Occipital lobe (tissue), 3 donors: ENCODE measurements at places on chromosomes 5 and 9.

DNA sequence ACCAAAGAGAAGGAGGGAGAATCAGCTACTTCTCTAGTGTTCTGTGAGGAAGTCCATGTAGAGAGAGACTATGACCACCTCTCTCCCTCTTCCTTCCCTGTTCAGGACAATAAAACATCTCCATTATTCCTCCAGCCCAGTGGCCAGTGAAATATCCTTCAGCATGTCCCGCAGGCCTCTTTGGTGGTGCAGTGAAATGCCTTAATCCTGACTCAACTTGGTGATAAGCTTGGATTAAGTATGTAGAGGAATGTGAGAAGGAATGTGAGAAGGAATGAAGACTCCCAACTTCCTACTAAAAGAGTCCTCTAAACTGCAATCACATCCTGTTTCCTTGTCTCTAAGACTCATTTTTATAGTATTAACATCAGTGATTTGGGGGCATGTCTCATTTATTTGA is 167.3 kb downstream of the TRPM3 start:
- no peak for DNase-seq

GRCh38 chr5:850511-851006 is at the start of gene ZDHHC11:
Gene ZDHHC11, minus strand, starts transcription at chr5:850986. Its CDS starts 384 bp downstream, at chr5:850602.
- no peak for DNase-seq

DNA sequence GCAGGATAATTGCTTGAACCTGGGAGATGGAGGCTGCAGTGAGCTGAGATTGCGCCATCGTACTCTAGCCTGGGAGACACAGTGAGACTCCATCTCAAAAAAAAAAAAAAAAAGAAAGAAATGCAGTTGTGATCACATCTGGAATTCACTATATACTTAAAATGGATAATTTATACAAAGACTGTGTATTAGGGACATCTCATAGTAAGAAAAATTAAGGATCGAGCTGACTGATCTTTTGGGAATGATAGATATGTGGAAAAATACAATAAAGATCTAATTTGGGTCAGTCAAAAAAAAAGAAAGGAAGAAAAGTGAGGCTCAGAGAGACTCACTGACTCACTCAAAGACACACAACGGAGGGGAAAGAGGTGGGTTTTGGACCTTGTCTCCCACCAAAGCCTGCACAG is 73.2 kb upstream of the STXBP1 start:
- no peak for DNase-seq

- DNase-seq, result no peak
Observed at GRCh38 chr9:95363051-95363841, 45.7 kb upstream of the FANCC start.

DNA sequence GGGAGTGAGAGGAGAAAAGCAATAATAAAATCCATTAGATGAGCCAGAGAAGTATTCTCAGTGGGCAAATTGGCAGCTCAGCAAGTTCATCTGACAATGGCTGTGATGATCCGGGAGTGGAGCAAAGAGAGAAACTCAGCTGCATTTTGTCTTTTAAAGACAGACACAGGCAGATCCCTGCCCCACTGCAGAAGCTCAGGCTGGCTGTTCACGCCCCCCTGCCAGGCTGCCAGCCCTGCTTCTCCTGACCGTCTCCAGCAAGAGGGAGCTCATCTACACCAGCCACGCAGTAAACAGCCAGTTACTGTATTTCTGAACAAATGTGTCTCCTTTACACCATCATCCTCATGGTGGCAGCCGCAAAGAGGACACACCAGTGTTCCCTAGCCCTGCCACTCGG is 114.3 kb upstream of the SARDH start:
- no peak for DNase-seq
